ENCODE measurements at places on chromosomes 16 and 17.

GRCh38 chr16:22355487-22355908, 18.9 kb downstream of the CDR2 start:
- no peak for DNase-seq

GRCh38 chr17:77501751-77502625, 361.2 kb downstream of the SEC14L1 start:
- peak; percentile 24 for DNase-seq

DNA sequence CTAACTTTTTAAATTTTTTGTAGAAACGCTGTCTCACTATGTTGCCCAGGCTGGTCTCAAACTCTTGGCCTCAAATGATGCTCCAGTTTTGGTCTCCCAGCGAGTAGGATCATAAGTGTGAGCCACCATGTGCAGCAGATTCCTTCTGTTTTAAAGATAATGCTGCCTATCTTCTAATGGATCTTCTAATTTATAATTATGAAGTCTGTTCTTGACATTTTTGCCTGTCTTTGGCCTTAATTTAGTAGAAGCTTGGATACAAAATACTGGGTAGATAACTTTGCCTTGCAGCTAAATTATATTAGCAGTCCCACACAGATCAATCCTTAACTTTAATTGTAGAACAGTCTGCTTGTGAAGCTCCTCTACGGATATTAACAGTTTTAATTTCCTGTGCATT, 566.6 kb upstream of the CDH8 start:
- no peak for DNase-seq

GRCh38 chr17:44523672-44523972, 20.4 kb upstream of the GPATCH8 start:
- DNase-seq = no peak

DNA sequence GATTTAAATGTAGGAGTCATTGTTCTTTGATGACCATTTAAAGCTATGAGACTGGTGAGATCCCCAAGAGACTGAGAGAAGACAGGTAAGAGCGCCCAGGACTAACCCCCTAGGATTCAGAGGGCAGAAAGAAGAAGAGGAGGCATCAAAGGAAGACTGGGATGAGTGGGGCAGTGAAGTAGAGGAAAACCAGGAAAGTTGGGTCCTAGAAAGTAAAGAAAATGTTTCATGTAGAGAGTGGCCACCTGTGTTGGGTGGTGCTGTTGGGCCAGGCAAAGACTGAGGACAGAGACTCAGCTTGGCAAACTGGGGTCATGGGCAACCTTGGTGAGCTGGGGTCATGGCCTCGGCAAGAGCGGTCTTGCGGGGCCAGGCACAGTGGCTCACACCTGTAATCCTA, 1.3 kb upstream of the HAP1 start:
- no peak for DNase-seq

- no peak for DNase-seq
Measured at GRCh38 chr16:3541527-3542155, 35.6 kb downstream of the NLRC3 start.

- DNase-seq = no peak
Measured at GRCh38 chr17:30021708-30022317, 80.4 kb downstream of the EFCAB5 start.

- peak; percentile 70 for DNase-seq
Measured at GRCh38 chr17:17837966-17838962, 1.5 kb upstream of the SREBF1 start.
